ENCODE measurements at places on chromosomes 2 and 18.

- peak; percentile 27 for DNase-seq
Measured at GRCh38 chr18:10560452-10561045, 34.7 kb downstream of the NAPG start.

DNA sequence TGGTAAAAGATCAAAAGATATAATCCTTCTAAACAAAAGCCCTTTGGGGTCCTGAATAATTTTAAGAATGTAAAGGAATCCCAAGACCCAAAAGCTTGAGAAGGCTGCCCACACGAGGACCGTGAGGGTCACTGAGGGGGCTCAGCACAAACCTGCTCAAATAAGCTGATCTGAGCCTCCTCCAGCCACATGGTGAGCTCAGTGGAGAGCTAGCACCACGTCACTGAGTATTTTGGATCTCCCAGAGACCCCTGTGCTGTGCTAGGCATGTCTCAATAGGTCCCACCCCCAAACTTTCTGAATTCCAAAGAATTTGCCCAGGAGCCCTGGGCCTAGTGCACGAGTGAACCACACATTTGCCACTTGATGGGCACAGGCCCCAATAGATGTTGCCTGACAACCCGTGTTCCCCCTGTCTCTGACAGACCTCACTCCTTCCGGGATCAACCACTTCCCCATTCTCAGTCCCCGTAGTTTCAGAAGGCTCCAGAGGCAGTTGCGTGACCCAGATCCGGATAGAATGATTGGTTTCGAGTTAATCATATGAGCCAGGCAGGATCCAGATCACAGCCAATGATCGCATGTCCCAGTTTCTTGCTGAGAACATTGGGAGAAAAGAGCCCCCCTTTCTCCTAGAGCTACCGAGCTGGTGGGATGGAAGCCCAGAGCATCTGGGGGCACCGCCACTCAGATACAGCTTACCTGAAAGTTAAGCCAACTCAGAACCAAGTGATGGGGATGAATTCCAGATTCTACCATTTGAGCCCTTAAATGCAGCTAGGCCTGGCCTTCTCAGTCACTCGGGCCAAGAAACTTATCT, 203.8 kb downstream of the TNS1 start:
- DNase-seq = peak; percentile 82

GRCh38 chr2:11480859-11481258, 14.9 kb upstream of the E2F6 start:
- DNase-seq = no peak

DNA sequence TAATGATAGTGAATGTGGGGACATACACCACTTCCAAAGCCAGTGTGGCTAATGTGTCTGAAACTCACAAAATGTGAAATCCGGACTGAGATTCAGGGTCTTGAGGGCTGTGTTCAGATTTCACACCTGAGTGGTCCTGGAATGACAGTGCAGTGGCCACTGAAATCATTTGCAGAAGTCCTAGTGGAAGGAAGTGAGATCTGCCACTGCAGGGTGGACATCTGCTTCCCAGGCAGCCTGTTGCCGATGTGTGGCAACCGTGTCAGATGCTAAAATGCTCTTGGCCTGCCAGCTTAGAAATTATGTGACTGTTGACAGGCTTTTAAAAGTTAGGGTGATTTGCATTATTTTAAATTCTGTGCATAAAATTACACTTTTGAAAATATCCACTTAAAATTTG, 77.8 kb upstream of the TMEM200C start:
- DNase-seq = peak; percentile 7

- no peak for DNase-seq
Measured at GRCh38 chr2:119242276-119243119, 18.9 kb downstream of the STEAP3 start.

DNA sequence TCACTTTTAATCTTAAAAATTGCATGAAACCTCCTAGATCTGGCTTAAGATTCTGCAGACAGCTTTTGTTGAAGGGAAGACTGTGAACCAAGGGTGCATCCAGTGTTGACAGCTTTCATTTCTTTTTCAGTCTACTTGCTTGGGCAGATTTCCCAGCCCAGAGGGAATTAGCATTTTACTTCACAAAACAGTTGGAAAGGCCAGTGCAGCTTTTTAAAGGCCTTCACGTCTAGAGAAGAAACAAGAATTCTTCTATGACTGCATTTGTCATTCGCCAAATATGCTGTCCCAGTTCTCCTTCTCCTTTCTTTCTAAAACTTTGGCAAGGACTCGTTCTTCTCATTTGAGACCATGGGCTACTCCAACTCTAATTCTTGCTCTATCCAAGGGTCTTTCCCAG, 17.4 kb downstream of the NTSR2 start:
- DNase-seq = no peak

DNA sequence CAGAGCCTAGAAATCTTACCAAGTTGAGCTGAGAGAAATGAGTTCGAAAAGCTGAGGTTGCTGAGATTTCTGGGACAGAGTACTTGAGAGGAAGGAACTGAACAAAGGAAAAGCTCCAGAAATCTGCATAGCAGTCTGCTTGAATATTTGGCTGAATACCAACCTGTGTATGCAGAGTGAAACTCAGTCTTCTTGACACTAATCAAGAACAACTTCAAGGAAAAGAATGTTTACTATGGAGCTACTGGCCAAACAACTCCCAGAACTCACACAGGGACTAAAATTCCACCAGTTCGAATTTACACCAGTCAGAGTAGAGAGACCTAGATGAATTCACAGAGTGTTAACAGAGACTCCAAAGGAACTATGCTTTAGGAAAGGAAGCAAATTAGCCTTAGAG, 66.5 kb downstream of the USP37 start:
- no peak for DNase-seq

DNA sequence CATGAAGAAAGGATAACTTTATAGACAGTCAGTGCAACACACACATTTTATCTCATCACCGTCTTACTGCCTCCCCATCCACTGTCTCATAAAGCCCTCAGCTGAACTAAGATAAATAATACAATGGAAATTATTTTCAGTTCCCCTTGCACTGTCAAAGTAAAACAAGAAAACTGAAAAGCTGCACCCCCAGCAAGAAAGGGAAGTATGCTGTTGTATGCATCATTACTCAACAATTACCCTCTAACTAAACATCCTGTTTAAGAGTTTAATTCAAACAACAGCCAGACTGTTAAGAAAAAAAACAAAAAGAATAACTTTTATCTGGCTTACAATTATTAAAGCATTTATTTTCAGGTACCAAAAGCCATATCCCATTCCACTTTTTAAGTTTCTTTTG, 25.0 kb downstream of the MPPE1 start:
- peak; percentile 78 for DNase-seq

GRCh38 chr2:72154386-72154975, 6.8 kb upstream of the CYP26B1 start:
- DNase-seq = no peak

DNA sequence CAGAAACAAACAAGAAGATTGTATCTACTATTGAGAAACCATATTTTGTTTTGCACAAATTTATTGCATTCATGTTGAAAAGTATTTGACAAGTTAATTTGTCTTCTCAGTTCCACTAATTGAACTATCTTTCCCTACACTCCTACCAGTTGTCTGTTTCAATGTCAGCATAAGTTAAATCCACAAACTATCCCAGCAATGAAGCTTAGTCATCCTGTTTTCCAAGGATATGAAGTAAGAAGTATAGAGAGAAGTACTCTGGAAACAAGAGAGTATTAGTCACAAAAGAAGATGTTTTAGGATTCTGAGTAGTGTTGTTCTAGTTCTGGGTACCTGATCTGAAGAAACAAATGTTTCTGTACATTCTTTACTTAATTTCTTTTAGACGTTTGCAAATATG, 261.6 kb upstream of the ZNF804A start:
- no peak for DNase-seq

DNA sequence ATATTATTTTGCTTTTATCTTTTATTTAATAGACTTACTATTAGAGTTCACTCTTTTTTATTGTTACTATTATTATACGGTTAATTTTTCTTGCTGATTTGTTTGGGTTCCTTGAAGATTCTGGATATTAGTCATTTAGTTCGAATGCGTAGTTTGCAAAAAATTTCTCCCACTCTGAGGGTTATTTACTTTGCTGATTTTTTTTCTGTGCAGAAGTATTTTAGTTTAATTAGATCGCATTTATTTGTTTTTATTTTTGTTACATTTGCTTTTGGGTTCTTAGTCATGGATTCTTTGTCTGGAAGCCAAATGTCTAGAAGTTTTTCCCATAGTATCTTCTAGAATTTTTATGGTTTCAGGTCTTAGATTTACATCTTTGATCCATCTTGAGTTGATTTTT, 585.2 kb downstream of the CPS1 start:
- no peak for DNase-seq

DNA sequence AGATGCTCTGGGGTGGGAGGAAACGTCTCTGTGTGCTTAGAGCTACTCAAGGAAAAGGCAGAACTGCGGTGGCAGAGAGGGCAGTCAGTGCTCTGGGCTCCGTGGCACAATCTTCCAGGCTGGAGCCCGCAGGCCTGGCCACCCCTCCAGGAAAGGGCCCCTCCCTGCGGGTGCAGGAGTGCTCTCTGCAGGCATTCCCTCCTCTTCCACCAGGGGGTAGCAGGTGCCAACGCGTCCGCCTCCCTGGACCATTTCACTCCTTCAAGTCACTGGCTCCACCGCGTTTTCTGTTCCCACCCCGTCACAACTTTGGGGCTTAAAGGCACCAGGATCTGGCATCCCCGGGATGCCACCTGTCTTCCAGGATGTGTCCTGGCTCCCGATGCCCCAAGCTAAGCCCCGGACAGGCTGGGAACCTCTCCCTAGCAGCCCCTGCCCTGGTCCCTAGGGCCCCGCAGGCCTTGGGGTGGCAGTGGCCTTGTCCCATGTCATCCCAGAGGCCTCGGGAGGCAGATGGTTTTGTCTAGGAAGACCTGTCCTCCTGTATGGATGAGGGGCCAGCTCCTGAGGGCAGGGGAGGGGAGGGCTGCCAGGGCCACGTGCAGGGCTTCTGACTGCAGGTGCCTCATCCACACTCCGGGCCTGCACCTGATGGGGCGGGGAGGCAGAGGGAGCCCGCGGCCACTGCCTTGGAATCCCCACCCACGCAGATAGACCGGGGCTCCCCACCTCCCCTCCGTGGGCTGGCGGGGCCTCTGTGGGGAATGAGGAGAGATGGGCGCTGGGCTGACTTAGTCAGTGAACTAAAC, 26.4 kb downstream of the KCNIP3 start:
- DNase-seq = no peak

GRCh38 chr2:120481446-120482194, 135.7 kb downstream of the INHBB start:
- no peak for DNase-seq

GRCh38 chr18:29041976-29042375, 865.0 kb upstream of the CDH2 start:
- DNase-seq = no peak

- no peak for DNase-seq
Measured at GRCh38 chr18:47470941-47471340, 219.5 kb upstream of the SKOR2 start.

- DNase-seq = no peak
Measured at GRCh38 chr2:134581877-134582546, 136.8 kb downstream of the TMEM163 start.

DNA sequence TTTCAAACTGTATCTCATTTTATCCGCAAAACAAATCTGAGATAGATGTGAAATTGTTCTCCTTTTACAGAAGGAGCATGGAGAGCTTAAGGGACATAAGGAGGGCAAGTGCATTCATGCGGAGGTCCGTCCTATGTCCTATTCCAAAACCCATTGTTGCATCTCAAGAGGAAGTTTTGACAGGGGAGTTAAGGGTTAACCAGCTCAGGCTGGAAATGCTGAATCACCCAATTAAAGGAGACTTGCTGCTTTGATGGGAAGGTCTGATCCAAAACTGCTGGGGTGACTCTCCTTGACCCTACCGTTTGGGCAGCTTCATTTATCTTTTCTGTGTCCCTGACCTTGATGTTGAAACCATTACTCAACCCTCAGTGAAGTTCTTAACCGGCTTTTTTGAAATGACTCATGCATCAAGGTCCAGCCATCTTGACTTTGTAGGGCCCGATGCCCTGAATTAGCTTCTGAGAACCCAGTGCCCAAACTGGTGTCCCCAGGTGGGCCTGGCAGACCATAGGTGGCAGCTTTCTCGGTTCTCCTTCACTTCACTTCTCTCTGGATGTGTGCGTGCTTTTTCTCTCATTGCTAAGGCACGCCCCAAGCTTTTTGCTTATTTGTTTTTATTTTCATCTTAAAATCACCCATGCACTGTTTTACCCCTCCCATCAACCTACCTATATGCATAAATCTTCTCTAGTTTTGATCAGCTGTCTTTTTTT, 15.9 kb upstream of the TXNDC2 start:
- DNase-seq = peak; percentile 66

- no peak for DNase-seq
Measured at GRCh38 chr2:181546086-181546485, 88.9 kb downstream of the ITGA4 start.

- no peak for DNase-seq
Measured at GRCh38 chr18:79321625-79322405, 73.9 kb upstream of the NFATC1 start.

- DNase-seq = no peak
Measured at GRCh38 chr2:3000968-3001367, 376.6 kb downstream of the EIPR1 start.

DNA sequence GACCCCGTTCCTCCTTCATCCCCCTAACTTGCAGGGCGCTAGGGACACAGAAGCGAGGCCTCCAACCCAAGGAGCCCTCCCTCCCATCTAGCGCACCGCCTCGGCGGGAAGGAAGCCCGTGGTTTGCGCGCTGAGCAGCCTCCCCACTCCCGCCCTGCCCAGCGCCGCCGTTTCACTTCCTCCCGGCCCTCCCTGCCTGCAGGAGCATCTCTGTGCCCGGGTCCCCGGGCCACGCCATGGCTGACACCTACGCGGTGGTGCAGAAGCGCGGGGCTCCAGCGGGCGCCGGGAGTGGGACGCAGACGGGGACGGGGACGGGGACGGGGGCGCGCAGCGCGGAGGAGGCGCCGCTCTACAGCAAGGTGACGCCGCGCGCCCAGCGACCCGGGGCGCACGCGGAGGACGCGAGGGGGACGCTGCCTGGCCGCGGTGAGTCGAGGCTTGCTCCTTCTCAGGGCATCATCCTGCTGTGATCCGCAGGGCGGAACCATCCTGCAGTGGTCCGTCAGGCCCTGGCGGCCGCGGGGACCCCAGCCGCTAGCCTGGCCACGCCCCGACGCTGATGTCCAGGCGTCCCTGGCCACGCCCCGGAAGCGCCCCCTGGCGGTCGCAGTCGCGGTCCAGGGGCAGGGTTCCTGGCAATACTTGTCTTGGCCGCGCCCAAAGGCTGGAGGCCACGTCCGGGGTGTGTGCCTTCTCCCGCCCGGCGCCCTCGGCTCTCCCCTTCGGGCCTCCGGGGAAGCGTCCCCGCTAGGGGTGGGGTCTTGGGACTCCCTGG, 16.4 kb downstream of the PTPN18 start:
- peak; percentile 92 for DNase-seq
